Mesenchymal stem cell (in vitro differentiated cells and primary cell): ENCODE measurements at places on chromosomes 6 and 20.

GRCh38 chr6:2434116-2434515, 188.7 kb upstream of the GMDS start:
- no peak for DNase-seq

- no peak for DNase-seq
Observed at GRCh38 chr6:25659633-25660368, 7.8 kb downstream of the SCGN start.

- no peak for DNase-seq
Observed at GRCh38 chr6:161405418-161405817, 131.6 kb upstream of the AGPAT4 start.

DNA sequence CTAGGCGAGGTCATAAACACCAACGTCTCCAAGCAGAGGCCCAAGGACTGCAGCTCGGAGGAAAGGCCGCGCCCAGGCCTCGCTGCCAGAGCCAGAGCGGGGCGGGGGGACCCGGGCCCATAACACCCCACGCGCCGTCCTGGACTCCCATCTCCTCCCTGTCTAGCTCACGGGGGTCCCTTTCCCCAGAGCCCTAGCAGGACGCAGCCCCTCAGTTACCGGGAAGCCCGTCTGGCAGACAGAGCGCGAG, 44.9 kb downstream of the MDFI start:
- DNase-seq = no peak

- no peak for DNase-seq
Observed at GRCh38 chr6:1709234-1709641, 99.5 kb downstream of the FOXC1 start.

DNA sequence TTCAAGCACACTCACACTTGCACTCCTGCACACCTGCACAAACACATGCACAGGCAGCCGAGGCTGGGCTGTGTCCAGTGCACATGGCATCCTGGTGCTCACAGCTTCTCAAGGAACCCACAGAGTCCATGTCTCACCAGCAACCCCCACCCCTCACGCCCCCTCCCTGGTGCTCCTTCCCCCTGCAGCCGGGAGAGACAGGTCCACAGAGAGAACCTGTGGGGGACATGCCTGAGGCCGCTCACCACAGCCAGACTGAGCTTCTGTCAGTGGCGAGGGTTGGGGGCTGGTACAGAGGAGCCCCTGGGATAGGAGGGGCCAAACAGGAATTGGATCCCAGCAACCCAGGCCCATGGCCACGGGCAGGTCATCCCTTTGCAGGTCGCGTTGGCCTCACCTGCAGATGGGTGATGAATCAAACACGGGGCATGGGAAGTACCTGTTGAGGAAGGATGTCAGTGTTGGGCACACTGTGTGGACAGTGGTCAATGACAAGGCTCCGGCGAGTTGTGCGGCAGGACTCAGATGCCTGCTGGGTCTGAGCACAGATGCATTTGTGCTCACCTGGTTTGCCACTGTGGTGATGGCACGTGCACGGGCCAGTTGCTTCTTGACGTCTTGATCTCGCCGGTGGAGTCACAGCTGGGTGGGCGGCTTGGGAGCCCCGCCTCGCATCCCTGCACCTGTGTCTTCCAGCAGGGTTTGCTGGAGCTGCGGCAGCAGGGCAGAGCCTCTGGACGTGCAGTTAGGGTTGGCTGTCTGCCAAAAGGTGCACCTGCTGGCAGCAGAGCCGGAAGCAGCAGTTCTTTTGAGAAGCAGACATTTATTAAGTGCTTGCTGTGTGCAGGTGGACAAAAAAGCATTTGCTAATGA, 113.0 kb downstream of the ERMARD start:
- DNase-seq = no peak

DNA sequence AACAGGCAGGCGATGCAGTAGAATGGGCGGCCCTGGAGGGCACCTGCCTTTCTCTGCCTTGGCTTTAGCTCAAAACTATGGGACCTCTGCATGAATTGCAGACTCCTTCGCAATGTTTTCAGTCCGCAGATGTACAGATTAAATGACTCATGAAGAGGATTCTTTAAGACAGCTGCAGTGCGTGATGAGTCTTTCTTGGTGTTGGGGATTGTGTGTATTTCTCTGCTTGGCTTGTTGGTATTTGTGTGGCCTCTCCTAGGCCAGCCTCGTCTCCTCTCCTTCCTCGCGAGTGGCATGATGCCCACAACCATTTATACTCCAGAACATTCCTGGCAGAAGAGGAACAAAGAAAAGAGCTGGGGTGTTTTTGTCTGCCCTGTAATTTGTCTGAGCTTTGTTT, 110.6 kb downstream of the SYNDIG1 start:
- no peak for DNase-seq

DNA sequence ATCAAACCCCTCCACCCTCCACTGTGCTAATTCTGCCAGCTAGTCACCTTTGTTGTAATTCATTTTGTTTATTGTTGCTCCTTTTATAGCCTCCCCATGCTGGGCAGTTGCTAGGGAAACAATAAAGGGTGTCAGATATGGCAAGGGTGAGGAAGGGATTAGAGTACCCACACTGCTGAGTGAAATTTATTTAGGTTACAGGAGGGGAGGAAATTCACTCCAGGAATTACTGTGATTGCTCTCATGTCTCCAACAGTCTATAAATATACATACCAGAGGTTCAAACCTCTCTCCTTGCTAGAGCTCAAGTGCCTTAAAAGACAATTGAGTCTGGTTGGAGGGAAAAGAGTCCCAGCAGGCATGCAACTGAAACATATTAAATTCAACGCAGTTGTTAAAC, 90.6 kb upstream of the ADGRF1 start:
- no peak for DNase-seq

- peak; percentile 44 for DNase-seq
Observed at GRCh38 chr6:43913375-43914271, 143.6 kb downstream of the VEGFA start.

DNA sequence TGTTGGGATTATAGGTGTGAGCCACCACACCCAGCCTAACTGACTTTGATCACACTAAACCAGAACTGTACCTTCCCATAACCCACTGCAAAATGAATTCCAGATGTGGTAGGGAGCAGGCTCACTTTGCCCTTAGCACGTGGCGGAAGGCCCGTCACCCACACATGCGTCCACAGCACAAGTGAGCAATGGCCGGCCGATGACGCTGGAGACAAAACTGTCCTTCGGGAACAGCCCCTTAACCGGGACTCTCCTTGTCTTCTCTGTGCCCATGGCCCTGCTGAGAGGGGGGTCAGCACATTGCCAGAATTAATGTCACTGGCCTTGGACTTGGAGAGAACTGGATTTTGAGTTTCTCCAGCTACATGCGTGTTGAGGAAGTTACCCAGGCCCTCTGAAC, 107.2 kb downstream of the TOX2 start:
- no peak for DNase-seq

GRCh38 chr6:156807795-156808194, 30.6 kb downstream of the ARID1B start:
- DNase-seq = no peak

GRCh38 chr6:382883-383810, 8.4 kb upstream of the IRF4 start:
- no peak for DNase-seq

DNA sequence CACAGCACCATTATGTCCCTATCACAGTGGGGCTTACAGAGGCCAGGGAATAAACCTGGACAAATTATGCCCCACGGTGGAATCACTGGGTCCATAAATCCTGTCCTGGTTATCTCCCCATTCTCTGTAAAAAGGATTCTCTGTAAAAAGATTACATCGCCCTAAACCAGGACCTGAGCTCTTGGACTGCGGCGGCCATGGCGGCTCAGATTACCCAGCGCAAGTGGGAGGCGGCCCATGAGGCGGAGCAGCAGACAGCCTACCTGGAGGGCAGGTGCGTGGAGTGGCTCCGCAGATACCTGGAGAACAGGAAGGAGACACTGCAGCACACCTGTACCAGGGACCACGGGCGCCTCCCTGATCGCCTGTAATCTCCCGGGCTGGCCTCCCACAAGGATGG, 8.4 kb upstream of the HLA-A start:
- no peak for DNase-seq

- peak; percentile 96 for DNase-seq
Observed at GRCh38 chr6:57267586-57268293, 45.6 kb upstream of the RAB23 start.

GRCh38 chr6:98871057-98871456, 36.7 kb downstream of the POU3F2 start:
- peak; percentile 12 for DNase-seq

DNA sequence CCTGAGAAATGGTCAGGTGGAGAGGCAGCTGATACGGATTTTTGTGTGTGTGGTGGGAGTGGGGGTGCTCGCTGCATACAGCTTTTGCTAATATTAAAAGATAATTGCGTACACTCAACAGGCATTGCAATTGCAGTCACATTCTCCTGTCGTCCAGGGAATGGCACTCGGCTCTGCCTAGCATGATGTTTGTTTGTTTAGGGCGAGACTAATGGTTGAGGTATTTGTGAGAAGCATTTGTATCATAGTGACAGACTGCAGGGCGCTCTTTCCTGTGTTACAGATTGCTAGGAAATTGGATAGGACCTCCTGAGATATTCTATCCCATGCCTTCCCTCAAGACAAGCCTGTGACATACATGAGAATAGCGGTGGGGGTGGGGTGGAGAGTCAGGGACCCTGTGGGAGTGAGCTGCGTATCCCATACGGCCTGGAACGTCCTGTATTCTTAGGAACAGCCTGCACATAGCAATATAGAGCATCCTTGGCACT, 207.4 kb downstream of the SOX4 start:
- DNase-seq = peak; percentile 74

- no peak for DNase-seq
Observed at GRCh38 chr6:13848522-13849150, 34.3 kb upstream of the MCUR1 start.

DNA sequence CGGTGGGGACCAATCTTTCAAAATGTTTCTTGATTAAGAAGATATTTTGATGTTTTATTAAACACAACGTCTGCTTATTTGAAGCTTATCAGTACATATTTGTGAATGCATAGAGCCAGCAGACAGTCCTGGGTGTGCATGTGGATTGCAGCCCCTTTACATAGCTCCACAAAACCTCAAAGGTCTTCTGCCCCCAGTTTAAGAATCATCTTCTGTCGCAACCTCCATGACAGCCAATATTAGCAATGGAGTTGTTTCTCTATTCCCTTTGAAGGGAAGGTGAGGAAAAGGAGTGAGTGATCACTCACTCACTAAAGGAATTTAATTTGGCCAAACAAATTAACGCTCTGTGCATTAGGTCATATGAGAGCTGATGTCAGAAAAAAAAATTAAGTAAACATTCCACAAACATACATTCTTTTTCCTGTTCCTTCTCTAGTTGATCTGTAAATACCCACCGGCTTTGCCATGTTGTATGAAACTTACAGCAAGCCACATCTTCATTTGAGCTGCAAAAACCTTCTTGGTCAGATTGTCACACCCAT, 152.9 kb downstream of the SIM1 start:
- peak; percentile 14 for DNase-seq

DNA sequence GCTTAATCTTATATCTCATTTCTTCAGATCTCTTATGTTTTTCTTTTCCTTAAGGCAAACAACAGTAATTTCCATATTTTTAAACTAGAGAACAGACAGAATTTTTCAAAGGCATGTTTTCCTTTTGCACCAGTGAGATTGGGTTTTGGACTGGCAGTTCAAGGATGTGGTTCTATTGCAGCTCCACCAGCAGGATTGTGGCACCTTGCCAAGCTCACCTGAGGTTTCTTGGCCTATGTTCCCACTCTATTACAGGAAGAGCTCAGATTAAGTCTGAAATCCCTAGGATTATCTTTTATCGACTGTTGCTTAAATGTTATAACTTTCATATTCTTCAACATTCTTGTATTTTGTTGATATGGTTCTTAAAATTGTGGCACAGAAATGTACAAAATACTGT, 218.9 kb downstream of the PLCB4 start:
- no peak for DNase-seq

DNA sequence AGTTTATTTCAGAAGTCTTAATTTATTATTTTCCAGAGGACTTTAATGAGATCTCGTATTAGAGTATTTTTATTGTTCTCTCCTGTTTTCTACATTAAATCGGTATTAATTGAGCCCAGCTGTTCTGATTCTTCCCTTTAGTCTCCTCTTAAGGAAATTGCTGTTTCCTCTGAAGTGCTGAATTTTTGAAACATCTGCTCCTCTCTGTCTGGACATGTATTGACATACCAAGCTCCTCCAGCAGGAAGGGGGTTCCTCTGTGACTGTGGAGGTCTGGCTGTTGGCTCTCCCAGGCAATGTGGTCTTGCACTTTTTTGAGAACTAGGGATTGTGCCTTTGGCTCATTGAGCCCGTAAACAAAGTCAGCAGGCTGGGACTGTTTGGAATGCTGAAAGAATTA, 74.9 kb downstream of the MAP3K4 start:
- no peak for DNase-seq

DNA sequence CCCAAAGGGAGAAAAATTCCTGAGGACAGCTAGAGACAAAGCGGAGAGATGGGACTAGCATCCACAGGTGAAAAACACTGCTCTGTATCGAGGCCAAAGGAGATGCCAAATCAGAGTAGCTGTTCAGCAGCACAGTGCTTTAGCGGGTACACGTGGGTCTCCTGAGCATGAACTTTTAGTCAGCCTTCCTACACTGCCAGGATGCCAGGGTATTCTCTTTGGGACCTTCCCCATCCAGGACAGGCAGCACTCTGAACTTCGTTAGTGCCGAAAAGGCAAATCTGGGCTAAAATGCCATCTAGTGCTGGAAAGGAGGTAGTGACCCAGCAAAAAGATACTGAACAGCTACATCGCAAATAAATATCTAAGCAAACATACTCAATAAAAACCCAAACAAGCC, 64.9 kb downstream of the C6orf58 start:
- DNase-seq = peak; percentile 45

GRCh38 chr6:25732468-25733198, 21.9 kb upstream of the SLC17A4 start:
- no peak for DNase-seq

GRCh38 chr20:3068986-3069900, 2.2 kb upstream of the OXT start:
- DNase-seq = no peak

DNA sequence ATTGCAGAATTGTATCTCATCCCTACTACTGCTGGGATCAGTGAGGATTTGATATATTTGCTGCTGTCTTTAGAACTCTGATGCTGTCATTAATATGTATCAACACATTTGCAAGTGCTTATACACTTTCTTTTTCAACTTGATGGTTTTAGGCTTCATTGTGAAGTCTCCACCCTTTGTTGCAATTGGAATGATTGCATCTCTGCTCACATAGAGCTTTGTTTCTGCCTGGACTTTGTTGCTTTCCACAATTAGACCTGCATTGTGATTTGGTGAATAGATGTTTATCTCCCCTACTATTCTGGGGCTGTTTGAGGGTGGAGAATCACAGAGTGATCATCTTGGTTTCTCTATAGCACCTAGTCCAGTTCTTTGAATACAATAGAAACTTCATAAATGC, 666.7 kb downstream of the EPM2A start:
- DNase-seq = no peak

DNA sequence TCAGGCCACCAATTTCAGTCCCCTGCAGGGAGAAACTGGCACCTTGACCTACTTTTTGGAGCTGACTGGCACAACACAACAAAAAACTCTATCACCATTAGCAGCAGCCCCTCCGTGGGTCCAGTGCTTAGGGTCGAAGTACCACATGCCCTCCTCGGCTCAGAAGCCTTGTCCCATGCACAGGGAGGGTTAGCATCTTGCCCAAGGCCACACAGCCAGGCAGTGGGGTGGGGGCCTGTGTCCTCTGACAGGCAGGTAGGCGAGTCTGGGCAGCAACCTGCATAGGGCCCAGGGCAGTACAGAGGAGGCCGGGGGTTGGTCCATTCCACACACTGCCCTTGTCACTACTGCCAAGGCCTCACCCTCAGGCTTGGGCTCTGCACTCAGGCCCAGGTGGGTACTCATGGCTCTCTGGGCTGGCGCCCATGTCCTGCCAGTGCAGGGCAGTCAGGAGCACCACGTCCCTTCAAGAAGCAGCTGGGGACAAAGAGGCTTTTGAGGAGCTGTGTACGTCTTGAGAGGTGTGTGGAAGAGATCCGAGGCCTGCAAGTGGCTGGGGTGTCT, 53.6 kb downstream of the PYGB start:
- DNase-seq = no peak
